Hippocampal formation (tissue), 2 donors: ENCODE measurements at places on chromosomes 13 and 19.

DNA sequence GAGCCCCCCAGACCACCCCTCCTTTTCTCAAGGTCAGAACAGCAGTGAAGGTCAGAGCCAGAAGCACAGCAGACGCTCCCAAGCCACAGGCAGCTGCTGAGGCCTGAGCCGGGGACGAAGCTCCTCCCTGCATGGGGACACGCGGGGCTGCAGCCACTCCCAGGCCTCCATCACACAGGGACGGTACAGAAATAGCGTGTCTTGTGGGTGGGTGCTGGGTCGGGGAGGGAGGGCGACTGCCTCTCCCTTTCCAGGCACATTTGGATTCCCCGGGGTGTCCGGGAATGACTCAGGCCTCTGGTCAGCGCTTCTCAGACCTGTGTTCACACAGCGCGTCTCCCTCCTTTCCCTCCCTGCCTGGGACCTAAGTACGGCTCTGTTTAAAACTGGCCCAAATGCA, 33.2 kb downstream of the RASA3 start:
- DNase-seq, result no peak

- DNase-seq, result no peak
These were observed 209.3 kb downstream of the LACC1 start for GRCh38 chr13:44088991-44089413.

DNA sequence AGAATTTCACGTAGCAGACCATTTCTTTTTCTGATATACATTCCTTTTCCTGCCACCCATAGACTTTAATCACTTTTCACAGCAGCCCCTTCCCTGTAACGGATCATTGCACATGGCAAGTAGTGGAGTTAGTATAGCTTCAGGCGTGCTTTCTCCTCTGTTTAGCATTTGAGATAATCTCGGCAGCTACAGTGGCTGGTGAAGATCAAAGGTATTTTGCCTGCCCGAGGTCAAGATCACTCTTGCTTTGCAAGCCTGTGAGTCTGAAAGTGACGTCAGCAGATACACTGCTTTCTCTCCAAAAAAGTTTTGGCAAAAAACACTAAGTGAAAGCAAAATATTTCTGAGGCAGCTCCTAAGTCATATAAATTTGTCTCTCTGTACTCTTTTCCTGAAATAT, 260.0 kb downstream of the NDFIP2 start:
- no peak for DNase-seq

DNA sequence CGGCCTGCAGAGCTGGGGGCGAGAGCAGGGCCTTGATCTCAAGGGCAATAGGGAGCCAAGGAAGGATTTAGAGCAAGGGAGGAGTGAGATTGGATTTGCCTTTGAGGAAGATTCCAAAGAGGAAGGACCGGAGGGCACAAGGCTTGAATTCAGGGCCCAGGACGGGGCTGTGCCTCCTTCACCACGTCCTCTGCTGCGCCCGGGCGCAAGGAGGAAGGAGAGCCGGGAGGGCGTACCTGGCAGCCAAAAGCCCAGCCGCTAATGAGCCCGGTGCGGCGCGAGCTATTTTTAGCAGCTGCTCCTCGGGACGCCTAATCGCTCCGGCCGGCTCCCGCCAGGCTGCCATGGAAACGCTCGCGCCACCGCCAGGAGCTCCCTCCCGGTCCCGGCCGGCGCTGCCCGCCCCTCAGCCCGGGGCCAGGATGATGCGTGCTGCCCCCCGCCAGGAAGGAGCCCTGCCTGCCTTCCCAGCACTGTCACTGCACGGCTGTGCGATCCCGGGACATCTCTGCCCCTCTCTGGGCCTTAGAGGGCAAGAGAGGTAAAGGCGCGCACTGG, 31.3 kb downstream of the TINCR start:
- no peak for DNase-seq

DNA sequence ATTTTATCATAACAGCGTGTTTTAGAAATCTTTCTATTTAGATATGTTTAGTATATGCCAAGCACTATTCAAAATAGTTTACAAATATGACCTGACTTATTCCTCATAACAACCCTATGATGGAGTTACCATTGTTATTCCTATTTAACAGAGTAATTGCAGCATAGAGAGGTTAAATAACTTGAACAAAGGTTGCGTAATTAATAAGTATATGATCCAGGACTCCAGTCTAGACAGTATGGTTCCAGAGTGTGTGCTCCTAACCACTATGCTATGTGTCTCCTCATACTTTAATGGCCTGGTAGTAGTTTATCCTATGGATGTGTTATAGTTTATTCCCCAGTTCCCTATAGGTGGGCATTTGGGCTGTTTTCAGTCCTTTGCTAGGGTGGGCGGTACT, 145.3 kb downstream of the PAN3 start:
- no peak for DNase-seq
